Central memory CD4-positive, alpha-beta T cell (primary cell): ENCODE measurements at places on chromosomes 3 and 15.

DNA sequence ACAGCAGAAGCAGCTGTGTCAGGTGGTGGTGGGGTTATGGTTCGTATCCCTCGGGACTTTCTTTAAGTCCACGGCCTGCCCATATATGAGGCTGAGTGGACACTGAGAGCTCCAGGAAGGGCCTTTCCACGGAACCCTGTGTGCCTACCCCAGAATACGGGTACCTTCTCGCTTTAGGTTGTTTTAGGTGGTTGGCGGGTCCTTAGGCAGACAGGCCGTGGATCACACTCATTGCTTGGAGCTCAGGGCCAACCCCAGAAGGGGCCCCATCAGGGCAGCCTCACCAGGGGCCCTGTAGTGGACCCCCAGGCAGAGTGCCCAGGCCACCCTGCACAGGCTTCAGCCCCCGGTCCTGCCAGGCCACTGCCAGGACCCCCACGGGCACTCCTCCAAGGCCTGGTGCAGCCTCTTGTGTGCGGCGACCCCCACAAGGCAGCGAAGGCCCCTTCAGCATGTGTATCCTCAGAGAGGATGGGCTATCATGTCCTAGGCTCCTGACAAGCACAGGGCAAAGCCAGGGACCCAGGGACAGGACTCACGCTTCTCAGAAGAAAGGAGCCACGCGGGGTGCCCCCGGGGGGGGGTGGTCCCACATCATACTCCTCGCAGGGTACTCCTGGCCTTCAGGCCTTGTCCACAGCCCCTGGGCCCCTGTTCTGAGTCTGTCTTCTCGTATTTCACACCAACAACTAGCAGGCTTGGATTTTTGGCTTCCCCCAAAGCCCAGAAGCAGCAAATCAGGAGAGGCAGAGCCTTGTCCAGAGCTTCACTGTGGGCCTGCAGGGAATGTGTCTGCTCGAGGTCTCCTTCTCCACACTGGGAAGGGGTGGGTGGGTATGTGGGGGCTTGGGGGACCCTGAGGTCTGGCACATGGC, 93.4 kb downstream of the LRRK1 start:
- DNase-seq, result no peak

DNA sequence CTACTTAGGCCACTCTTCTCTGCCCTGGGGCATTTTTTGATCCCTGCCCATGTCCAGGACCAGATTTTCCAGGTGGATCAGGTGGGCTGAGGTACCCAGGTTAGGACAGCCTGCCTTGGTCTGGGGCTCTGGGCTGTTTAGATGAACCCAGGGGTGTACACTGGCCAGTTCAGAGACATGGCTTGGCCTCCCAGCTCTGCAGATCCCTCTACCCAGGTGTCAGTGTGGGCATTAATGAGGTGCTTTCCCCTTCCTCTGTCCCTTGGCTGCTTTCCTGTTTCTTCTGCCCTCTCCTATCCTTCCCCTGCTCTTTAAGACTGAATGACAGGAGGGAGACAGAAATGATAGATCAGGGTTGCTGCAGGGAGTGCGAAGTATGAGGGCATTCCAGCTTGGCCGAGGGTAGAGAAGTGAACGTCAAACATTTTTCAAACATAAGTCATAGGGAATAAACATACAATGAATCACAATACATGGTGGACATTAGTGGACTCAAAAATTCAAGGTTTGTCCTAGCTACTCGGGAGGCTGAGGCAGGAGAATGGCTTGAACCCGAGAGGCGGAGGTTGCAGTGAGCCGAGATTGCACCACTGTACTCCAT, 30.5 kb downstream of the RTP1 start:
- no peak for DNase-seq

DNA sequence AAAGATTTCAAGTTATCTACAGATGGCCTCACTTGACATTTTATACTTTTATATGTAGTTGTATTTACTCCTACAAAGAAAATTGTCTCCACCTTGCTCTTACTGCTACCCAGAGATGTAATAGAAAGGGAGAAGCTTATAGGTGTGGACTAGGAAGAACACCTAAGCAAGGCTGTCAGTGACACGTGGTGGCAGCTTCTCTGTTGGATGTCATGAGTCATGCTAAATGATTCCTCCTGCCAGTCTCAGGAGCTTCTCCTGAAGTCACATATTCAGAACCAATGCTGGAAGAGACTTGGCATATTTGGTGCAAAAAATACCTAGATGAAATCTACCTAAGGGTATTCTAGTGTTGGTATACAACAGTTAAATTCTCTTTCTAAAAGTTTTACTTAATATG, 184.7 kb downstream of the LRRC3B start:
- no peak for DNase-seq

GRCh38 chr3:142796823-142797222, 73.0 kb downstream of the TRPC1 start:
- no peak for DNase-seq

DNA sequence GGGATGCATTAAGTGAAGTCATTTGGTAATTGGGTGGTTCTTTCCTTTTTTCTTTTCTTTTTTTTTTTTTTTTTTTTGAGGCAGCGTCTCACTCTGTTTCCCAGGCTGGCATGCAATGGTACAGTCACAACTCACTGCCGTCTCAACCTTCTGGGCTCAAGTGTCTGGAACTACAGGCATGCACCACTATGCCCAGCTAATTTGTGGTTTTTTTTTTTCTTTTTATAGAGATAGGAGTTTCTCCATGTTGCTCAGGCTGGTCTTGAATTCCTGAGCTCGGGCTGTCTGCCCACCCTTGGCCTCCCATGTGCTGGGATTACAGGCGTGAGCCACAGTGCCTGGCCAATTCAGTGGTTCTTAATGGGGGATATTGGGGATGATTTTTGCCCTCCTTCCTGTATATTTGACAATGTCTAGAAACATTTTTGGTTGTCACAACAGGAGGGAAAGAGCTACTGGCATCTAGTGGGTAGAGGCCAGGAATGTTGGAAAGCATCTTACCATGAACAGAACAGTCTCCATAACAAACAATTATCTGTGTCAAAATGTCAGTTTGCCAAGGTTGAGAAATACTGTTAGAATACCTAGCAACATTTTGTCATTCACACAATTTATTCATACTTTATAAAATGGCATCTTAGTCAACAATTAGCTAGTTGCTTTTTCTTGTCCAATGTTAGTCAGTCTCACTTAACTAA, 79.4 kb upstream of the CNTN3 start:
- DNase-seq, result no peak

GRCh38 chr3:123419850-123420297, 29.0 kb downstream of the ADCY5 start:
- DNase-seq, result no peak

- no peak for DNase-seq
These were observed 77.1 kb upstream of the MEX3B start for GRCh38 chr15:82122746-82123400.

DNA sequence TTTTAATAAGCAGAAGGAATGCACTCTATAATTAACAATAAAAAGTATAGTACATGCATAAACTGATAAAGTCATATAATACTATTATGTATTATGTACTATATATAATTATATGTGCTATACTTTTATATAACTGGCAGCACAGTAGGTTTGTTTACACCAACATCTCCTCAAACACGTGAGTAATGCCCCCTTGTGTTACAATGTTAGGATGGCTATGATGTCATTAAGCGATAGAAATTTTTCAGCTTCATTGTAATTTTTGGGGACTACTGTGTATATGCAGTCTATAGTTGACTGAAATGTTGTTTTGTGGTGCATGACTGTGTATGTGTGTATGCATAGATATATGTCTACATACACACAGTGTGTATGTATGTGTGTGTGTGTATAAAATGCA, 100.6 kb downstream of the SLMAP start:
- DNase-seq, result no peak

- no peak for DNase-seq
These were observed 286.2 kb upstream of the STT3B start for GRCh38 chr3:31246293-31247062.

- no peak for DNase-seq
These were observed 112.8 kb upstream of the LPP start for GRCh38 chr3:188041193-188041592.

DNA sequence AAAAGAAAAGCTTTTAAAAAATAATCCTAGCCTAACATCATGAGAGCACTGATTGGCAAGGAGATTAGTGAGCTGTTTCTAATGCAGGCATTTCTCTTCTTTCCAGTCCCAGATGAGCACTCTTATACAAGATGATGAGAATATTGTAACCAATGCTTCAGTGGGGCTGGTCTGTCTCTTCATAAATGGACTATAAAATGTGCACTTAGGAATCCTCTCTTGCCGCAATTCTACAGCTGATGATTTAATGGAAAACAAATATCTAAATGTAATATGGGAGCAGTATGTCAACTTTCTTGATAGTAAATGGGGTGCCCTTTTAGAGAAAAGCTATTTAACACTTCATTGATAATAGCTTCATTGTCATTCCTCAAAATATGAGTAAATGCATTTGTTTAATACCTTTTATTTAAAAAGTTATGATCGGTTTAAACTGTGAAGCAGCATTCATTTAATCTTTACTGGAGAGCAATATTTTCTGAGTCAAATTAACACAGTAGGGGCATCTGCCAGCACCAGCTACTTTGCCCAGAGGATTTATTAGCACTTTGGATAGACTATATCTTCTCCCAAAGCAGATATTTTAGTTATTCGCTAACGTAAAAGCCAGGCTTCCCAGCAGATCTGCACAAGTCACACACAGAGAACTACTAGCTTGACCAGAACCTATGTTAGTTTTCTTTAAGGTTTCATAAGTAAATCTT, 985.9 kb downstream of the DIPK2A start:
- DNase-seq, result no peak

GRCh38 chr15:69075440-69075839, 60.9 kb downstream of the NOX5 start:
- DNase-seq, result no peak

GRCh38 chr3:98322101-98322500, 31.6 kb upstream of the OR5K4 start:
- DNase-seq, result no peak

GRCh38 chr3:14360123-14360881, 42.1 kb upstream of the SLC6A6 start:
- DNase-seq, result no peak

GRCh38 chr15:90512981-90513380, 16.7 kb upstream of the CRTC3 start:
- no peak for DNase-seq

DNA sequence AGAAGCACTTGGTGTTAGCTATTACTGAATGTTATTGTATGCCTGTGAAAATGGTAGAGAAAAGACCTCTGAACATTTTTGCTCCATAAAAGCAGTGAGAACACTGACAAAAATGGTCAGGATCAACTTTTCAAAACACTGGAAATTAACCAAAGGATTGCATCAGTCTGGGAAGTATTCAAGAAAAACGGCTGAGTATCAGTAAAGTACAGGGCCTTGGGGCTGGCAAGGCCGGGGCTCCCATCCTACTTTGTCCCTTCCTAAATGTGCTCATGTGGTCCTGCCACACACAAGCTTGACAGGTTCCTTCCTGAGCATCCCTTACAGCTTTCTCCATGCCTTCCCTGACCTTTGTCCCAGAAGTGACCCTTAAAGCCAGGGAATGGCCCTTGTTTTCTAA, 84.0 kb downstream of the CFAP20DC start:
- DNase-seq, result no peak

DNA sequence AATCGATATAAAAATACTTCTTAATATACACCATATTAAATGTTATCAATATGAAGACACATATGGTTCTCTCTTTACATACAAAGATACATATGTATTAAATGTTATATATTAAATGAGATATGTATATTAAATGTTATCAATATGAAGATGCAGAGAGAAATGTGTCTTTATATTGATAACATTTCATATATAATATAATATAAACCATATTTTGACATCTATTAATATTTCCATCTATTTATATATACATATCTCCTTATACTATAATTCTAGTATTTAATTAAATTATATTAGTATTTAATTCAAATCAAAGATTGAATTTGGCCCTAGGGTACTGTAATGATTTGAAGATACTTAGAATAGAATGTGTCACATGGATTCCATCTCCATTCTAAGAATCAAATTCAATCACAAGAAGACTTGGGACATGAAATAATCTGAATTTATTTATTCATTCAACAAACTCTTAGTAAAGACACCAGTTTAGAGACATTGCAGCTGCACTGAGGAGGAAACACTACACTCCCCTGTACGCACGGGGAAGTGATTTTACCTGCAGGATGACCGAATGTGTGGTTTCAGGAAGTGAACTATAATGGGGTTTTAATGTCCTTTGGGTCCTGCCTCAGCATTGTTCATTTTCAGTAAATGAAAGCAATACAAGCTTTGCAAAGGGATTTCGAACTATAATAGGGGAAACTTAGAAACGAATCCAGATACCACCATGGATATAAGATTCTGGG, 365.1 kb downstream of the MECOM start:
- no peak for DNase-seq

DNA sequence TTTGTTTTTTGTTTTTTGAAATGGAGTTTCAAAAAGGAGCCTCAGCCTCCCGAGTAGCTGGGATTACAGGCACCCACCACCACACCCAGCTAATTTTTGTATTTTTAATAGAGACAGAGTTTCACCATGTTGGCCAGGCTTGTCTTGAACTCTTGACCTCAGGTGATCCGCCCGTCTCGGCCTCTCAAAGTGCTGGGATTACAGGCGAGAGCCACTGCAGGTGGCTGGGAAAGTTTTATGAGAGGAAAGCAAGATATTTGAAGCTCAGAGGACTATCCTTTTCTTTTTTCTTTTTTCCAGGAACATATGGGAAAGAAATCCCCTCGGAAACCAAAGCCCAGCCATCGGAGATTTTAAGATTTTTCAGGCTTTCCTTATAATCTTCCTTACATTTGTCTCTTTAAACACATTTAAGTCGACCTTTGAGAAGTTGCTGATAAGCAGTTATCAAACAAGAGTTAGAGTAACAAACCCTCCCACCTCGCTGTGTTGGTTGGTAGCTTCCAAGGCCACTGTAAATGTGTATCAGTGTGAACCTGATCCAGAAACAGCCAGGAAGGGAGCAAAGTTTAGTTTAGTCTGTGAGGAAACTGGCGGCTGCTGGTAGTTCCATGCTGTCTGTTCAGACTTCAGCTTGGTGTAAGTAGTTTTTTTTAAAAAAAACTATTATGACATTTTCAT, 34.5 kb upstream of the MAP3K13 start:
- DNase-seq, result no peak
